ENCODE measurements at places on chromosomes 13 and 19.

DNA sequence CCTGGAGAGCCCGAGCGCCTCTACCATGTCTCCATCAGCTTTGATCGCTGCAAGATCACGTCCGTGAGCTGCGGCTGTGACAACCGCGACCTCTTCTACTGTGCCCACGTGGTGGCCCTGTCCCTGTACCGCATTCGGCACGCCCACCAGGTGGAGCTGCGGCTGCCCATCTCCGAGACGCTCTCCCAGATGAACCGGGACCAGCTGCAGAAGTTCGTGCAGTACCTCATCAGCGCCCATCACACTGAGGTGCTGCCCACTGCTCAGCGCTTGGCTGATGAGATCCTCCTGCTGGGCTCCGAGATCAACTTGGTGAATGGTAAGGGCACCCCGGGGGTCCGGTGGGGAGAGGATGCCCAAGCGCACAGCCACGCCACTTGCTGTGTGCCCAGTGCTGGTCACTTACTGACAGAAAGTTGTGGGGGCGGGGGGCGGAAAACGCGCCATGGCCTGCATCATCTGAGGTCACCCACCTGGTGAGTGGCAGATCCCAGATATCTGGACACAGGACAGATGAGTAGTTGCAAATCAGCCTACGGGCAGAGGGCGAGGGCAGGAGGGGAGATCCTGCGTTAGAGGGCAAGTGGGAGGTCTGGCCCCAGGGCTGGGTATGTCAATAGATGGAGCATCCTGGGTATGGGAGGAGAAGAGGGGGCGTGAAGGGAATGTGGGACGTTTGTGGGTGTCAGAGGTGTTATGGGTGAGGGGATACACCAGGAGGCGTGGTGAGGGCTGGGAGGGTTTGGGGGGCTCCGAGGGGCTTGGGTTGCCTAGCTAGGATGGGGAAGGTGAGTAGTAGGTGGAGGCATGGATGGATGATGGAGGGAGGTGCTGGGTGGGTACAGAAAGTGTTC, 9.8 kb downstream of the ZSWIM4 start:
- no peak for DNase-seq

DNA sequence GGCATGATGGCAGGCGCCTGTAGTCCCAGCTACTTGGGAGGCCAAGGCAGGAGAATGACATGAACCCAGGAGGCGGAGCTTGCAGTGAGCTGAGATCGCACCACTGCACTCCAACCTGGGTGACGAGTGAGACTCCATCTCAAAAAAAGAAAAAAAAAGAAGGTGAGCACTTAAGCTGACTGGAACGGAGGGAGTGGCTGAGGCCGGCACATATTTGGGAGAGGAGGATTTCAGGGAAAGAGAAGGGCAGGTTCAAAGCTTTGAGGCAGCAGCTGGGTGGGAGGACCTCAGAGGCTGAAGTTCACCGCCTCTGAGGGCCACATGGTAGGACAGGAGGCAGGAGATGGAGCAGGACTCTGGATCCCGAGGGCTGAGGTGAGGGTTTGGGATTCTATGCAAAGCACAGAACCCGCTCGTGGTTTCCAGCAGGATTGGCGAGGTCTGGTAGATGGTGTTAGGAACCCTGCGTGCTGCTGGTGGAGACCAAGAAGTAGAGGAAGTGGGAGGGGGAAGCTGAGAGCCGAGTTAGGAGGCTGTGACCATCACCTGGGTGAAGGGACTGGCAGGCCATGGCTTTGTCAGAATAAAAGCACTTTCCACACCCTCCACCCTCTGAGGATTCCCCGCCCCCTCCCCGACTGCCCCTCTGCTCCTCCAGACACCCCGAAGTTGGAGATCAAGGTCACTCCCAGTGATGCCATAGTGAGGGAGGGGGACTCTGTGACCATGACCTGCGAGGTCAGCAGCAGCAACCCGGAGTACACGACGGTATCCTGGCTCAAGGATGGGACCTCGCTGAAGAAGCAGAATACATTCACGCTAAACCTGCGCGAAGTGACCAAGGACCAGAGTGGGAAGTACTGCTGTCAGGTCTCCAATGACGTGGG, 8.4 kb downstream of the CD22 start:
- no peak for DNase-seq

- DNase-seq: no peak
Measured at GRCh38 chr13:24618011-24618955, 61.9 kb upstream of the ATP12A start.

DNA sequence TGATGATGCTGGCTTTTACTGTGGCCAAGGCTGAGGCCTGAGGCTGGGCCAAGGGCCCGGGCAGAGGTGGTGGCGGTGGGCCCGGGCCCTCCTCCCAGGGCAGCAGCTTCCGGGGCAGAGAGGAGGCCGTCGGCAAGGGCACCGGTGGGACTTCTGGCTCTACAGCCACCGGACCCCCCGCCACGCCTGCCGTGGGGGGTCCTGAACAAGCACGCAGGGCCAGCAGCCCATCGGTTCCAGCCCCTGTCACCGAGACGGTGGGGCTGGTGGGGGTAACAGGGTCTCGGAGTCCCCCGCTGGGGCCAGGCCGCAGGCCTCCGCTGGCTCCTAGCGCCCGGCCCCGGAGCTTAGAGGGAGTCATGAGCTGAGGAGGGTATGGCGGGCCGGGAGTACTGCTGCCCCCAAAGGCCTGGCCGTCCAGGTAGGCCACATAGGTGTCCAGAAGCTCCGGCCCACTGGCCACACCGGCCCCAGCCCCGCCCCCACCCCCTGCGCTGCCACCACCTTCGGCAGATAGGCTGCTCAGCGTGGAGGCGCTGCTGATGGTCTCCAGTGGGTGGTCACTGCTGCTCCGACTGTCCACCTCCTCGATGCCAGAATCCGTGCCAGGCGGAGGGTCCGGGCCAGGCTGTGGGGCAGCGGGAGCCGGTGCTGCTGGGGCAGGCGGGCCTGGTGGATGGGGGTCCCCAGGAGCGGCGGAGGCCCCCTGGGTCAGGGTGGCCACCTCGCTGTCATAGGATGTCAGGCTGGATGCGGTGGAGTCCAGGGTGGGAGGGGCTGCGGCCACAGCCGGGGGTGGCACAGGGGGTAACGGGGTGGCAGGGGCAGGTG, 17.3 kb downstream of the C19orf81 start:
- DNase-seq: no peak

GRCh38 chr13:43094901-43095300, 71.5 kb downstream of the DNAJC15 start:
- DNase-seq: no peak

- DNase-seq: no peak
Measured at GRCh38 chr19:20479483-20479882, 86.1 kb downstream of the ZNF737 start.

GRCh38 chr13:89865164-89866064, 1482.1 kb upstream of the MIR17HG start:
- DNase-seq: no peak

GRCh38 chr19:47512948-47513319, 1.9 kb downstream of the NAPA start:
- DNase-seq: no peak

- DNase-seq: peak; percentile 53
Measured at GRCh38 chr19:11887611-11888531, at the start of gene ZNF69. TSS of gene ZNF69 (plus strand) at chr19:11887782. CDS start at chr19:11887924, 142 bp downstream.

GRCh38 chr13:27988520-27988919, at the start of gene URAD:
TSS of gene URAD (minus strand) at chr13:27988693. CDS start at chr13:27988637, 56 bp downstream.
- DNase-seq: no peak

- no peak for DNase-seq
Measured at GRCh38 chr19:36572593-36573019, 486 bp downstream of the ZNF529 start.

DNA sequence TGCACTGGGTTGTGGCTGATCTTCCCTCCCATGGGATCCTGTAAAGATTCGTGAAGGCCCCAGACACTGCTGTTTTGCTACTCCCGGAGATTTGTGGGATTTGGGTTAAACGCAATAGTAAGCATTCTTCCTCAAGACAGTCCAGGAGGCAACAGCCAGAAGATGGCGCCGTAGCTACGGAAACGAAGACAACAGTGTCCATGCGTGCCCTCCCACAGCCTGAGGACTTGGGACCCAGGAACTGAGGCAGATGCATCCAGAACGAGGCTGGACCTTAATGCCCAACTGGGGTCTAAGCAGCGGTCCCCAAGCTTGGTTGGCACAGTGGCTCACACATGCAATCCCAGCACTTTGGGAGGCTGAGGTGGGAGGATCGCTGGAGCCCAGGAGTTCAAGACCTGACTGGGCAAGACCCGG, 57.6 kb upstream of the ZNF507 start:
- no peak for DNase-seq

- DNase-seq: no peak
Measured at GRCh38 chr19:48113190-48113917, 2.7 kb upstream of the PLA2G4C start.

GRCh38 chr19:44867578-44867977, 21.5 kb downstream of the NECTIN2 start:
- no peak for DNase-seq

DNA sequence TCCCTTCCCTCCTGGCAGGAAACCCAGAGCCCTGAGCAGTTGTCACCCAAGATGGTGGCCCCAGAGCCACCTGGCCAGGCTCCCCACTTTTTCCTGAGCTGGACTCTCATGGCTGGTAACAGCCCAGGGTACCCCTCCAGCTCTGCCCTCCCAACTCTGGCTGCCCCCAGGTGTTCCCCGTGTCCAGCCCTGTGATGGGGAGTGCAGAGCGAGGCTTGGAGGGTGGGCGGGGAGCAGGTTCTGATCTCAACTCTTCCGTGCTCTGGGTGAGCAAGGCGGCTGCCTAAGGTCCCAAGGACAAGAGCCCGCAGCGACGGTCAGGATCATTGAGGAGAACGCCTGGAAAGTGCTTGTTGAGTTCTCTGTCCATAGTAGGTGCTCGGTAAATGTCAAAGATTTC, 54.7 kb upstream of the GAS6 start:
- no peak for DNase-seq

GRCh38 chr19:16032509-16033135, 43.7 kb upstream of the TPM4 start:
- no peak for DNase-seq

DNA sequence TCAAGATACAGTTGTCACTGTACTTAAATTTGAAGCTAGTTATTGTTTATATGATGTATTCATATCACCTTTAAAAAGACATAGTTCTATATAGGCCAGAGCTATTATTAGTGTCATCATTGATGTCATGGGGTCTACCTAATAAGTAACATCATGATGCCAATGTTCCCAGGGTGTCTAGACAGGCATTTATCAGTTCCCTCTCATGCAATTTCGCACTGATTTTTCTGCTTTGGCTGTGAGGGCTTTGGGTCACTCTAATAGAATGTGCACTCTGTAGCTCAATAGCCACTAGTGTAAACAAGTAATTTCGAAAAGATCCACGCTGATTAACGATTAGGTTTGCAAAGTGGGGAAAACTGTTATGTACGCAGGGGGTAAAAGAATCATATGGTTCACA, 1651.3 kb downstream of the SLITRK5 start:
- no peak for DNase-seq

DNA sequence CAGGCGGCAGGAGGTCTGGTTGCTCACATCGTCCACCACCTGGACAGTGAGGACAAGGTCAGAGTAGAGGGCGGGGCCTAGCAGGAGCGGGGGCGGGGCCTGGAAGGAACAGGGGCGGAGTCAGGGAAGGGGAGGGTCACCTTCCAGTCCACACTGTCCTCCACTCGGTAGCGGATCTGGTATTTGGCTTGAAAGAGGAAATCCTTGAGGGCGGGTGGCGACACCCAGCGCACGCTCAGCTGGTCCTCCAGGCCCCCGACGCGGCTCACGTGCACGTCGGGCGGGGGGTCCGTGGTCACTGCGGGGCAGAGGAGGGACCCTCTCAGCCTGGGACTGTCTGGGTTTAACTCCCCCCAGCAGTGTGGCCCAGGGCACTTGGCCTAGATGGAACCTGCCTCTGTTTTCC, 8.2 kb downstream of the REX1BD start:
- no peak for DNase-seq

DNA sequence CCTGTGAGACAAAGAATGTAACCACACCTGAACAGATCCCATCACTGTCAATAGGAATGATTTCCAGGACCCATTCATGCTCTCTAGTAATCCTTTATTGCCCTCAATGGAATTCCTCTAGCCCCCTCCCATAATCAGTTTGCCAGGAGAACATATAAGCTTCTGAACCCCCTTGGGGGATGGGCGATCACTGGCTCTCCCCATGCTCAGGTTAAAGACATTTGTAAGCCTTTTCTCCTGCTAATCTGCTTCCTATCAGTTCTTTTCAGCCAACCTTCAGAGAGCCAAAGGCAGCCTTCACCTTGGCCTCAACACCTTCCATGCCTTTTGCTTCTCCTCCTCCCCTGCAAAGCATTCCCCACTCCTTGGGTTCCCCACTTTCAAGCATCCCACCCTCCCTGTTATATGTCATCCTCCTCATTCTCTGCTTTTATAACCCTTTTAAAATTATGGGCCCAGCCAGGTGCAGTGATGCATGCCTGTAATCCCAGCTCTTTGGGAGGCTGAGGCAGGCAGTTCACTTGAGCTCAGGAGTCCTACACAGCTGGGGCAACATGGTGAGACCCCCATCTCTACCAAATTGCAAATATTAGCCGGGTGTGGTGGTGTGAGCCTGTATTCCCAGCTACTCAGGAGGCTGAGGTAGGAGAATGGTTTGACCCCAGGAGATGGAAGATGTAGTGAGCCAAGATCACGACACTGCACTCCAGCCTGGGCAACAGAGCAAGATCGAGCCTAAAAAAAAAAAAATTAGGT, 12.4 kb downstream of the DPRX start:
- DNase-seq: no peak

DNA sequence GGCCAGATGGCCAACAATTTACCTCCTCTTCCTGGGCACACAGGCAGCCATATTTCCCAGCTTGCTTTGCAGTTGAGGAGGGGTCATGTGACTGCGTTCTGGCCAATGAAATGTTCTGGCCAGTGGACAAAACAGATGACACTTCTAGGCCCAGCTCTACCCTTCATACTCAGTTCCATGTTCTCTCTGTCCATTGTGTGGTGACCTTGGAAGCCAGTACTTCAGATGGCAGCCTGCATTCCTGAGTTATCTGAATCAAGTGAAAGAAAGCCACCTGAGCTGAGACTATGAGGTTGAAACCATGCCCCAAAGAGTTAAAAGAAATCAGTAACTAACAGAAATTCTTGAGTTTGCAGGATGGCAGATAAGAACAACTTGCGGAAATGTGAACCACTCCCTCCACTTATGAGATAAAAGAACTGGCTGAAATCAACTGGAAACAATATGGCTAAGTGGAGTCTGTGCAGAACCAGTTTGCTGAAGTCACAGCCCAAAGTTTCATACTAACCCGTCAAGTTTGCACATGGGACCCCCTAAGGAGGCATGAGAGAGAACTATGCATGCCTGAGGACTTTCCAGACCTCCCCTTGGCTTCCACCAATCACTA, 8.1 kb downstream of the FAM187B start:
- DNase-seq: no peak

Data from kidney epithelial cell (primary cell).